ENCODE measurements at places on chromosomes 3 and 15. TPM values are rescaled to one million over a fixed set of nuclear protein-coding genes. Genes with fewer than 3 reads are reported as not detected.
A peak's percentile ranks its signal among the peaks of the same experiment; 100 is the strongest.

DNA sequence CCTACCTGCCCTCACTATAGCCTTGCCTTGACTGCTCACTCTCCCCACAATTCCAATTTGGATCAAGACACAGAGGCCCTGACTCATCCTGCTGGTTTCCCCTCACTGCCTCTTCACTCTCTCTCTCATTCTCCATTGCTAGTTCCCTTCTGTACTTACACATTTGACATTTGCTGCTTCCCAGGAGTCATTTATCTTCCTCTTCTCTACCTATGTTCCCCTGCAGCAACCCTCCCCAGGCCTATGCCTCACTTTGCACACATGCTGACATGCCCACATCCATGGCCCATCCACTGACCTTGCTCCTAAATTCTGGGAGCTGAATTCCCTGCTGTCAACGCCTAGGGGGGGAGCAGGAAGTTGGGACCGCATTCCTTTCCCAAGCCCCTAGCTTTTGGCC lies 82.2 kb downstream of the SRGAP3 start:
- no peak for DNase-seq

- DNase-seq = no peak
Measured at GRCh38 chr3:126951561-126951960, 31.4 kb upstream of the PLXNA1 start.

DNA sequence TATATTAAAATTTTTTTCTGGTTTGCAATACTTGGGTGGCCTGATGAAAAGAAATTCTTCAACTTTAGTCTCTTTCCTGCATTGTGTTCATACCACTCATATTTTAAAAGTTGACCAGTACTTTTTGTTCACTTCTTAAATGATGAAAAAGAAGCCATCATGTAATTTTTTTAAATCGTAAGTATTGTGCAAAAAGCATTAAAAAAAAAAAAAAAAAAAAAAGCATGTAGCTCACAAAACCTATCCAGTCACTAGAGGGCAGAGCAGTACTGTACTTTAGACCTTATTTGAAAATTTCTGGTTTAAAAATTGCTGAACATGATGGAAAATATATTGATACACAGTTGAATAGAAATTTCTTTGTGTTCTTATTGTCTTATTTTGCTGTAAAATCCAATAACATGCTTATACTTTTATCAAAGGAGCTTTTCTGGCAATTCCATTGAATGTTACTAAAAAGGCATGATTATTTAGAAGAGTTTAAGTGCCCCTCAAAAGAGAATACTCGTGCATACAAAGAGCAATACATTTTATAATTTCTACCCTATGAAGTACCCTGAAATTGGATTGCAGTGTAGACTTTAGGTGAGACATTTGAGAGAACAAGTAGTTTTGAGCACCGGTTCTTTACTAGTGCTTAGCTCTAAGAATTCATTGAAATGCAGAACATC lies 137.7 kb downstream of the BBX start:
- no peak for DNase-seq

DNA sequence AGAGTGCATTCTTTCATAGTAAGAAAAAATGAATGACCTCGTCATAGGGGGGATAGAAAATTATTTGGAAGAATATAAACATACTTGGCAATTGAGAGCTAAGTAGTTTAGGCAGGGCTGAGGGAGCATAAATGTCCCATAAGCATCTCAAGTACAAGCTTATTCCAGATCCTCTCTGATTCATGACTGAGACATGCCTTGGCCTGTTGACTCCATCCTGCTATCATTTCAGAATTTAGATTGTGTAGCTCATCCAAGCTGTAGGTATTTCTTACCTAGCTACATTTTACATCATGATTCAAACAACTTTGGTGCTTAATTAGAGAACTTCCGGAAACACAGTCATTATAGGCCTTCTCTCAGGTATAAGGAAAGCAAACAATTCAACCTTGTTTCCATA lies 12.3 kb downstream of the POGLUT1 start:
- no peak for DNase-seq

The ZNF502 gene
- total RNA-seq = 1.8 TPM

The CHRM5 gene
- not detected for total RNA-seq

GRCh38 chr15:38254051-38254883 lies 1.6 kb downstream of the SPRED1 start:
- DNase-seq = peak; percentile 27

The SPINT1 gene
- 1.0 TPM for total RNA-seq

DNA sequence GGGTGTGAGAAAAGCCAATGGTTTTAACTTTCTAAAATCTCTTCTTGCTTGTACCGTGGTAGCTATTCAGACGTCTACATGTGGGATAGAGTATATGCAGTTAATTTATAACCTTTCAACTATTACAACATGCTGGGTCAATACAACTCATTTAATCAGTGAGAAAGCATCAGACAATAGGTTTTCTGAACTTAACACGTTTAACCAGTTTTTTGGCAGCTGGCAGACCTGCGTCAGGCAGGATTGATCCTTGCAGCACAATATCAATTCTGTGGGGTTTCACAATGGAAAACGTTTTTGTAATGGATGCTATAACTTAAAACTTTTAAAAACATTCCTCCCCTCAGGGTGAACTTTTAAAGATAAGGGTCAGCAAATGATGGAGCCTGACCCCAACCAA lies 6.5 kb downstream of the GNB5 start:
- no peak for DNase-seq

DNA sequence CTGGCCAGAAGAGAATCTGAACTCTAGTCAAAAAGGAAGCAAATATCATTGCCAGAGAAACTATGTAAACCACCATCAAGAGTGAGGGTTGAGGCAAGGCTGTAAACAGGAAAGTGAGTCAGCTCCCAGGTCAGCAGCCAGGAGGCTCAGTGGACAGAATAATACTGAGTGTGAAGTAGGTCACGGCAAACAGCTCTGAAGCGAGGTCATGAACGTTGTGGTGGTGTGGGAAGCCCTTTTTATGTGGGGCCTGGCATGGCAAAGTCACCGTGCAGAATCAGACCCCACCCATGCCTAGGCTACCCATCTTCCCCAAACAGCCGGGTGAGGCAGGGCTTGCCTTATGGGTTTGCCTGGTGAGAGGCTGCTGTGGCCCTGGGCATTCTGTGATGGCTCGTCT lies 43.9 kb downstream of the THBS1 start:
- DNase-seq = peak; percentile 76

DNA sequence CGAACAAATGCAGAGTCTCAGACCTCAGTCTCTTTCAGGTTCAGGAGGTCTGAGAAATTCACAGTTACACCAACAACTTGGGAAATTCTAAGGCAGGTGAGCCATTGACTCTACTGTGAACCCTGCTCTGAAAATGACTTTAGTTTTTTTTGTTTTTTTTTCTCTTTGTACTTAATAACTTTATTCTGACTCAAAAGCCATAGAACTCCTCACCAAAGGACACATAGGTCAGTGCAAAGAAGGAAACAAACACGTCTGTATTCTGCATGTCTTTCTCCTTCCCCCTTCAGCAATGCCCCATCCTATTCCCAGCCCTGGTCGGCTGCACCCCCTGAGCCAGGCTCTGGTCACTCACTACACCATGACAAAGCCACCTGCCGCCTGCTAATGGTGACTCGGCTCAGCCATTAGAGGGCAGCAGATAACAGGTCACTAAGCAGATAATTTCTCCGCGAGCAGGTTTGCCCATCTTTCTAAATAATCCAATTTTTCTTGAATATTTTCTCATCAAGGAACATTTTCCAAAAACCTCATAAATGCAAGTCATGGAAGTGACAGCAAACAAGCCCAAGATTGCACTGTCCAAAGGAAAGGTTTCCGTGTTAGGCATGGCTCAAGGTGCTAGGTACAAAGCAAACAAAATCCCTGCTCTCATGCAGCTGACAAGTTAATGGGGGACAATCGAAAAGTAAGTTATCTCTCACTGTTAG lies 37.7 kb downstream of the TM4SF4 start:
- DNase-seq = peak; percentile 43

DNA sequence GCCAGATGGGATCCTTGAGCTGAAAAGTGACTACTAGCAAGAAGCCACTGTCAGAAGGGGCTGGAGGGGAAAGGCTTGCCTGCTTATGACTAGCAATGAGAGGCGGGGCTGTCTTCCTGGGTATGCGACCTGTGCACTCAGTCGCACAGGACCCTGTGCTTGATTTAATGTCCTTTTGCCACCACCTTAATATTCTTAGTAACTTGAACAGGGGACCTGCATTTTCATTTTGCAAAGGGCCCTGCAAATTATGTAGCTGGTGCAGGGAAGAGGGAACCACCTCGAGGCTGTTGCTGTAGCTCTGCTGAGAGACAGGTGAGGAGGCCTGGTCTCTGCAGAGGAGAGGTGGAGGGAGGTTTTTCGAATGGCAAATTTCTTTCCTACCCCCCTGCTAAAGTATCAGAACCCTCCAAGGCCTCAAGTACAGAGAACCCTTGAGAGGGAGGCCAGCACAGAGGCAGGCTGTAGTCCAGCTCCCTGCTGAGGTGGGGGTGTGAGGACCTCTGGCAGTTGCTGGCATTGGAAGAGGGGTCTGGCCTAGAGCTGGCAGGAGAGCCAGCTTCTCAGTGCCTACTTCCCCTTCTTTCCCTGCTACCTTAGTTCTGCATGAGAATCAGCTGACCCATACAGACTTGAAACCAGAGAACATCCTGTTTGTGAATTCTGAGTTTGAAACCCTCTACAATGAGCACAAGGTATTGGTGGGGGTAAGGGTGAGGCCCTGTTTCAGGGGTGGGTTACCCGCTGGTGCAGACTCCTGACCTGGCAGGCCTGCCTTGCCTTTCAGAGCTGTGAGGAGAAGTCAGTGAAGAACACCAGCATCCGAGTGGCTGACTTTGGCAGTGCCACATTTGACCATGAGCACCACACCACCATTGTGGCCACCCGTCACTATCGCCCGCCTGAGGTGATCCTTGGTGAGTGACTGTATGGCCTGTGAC lies 11.4 kb downstream of the CLK3 start:
- DNase-seq = no peak

DNA sequence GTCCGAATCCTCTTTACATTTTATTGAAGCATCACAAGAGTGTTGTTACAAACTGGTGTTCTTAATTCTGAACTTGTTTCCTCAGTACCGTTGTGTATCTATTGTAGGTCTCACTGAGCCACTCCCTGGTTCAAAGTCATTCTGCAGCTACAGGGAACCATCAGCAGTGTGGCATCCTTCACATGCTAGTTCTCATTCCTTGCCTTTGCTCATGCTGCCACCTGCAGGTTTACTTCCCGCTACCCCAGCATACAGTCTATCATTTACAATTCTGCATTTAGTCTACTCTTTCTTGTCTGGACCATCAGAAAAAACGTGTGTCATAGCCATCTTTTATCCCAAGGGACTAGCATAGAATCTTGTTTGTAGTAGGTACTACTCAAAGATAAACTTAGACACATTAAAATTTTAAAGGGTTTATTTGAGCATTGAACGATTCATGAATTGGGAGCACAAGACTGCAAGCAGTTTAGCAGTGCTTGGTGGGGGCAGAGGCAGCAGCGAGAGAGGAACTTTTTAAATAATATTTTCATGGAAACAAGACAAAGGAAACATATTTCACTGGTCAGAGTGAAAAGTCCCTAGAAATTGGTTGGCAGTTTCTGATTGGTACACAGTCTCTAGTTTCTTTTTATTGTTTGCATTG lies 402.1 kb downstream of the CADM2 start:
- peak; percentile 15 for DNase-seq

DNA sequence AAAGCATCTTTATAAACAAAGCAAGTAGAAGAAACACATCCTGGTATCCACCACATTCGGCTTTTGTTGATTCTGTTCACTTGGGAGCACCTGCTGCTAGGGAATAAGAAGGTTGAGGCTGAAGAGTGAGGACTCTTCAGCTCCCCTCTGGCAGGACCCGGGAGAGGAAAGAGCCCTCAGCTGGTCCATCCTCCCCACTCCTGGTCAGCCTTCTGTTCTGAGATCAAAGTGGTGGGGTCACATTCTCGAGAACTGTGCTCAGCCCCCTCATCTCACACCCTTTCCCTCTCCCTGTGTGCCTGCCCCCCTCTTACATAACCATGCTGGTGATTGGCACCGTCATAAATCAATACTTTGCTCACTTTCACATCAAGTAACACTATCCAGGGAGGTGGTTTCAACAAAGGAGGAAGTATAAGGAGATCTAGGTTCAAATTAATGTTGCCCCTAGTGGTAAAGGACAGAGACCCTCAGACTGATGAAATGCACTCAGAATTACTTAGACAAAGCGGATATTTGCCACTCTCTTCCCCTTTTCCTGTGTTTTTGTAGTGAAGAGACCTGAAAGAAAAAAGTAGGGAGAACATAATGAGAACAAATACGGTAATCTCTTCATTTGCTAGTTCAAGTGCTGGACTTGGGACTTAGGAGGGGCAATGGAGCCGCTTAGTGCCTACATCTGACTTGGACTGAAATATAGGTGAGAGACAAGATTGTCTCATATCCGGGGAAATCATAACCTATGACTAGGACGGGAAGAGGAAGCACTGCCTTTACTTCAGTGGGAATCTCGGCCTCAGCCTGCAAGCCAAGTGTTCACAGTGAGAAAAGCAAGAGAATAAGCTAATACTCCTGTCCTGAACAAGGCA lies at the start of gene NR1I2:
Gene NR1I2 (plus strand): TSS at position 772 of the 869 bp plus-strand sequence.
- no peak for DNase-seq

The OXSM gene
- 26.3 TPM for total RNA-seq

DNA sequence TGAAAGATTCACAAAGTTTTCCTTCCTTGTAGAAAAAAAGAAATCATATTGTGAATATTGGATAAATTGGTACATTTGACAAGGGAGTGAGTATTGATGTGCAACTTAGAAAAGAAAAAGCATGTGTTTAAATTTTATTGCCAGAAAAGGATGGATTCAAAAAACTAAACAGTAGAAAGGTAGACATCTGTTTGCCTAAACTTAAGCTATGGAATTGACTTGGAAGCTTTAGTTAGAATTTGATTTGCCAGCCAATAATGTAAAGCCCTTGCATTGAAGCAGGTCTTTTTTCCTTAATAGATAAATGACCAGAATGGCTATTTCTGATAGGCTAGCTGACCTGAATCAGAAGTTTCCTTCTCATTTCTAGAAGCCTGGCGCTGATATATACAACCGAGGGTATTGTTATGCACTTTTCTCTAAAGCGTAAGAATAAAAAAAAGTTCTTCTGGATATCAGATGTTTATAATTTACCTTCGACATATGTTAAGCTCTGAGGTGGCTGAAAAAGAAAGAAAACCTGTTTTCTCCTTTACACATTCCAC lies 4.2 kb downstream of the RARB start:
- no peak for DNase-seq

GRCh38 chr3:197736010-197736490 lies 654 bp downstream of the RUBCN start:
- no peak for DNase-seq

The CCR1 gene
- total RNA-seq = 0.53 TPM

- DNase-seq = no peak
Measured at GRCh38 chr3:86930831-86931230, 60.1 kb downstream of the VGLL3 start.

DNA sequence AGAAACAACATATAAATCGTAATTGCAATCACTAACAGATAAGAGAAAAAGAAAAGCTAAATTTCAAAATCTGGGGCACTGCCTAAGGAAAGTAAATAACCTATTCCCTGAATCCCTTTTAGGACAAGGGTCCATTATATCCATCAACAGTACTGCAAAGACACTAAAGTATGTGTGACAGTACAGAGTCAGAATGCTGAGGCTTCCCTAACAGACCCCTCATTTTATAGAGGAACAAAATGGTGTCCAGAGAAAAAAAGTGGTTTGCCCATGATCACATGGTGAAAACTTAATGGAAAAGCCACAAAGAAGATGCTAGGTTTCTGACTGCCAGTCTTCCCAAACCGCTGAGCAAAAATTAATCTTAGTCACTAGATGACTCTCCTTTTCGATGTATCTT lies 93.8 kb downstream of the DHX30 start:
- DNase-seq = no peak

GRCh38 chr3:159892171-159892795 lies 96.4 kb upstream of the IL12A start:
- no peak for DNase-seq
